ENCODE measurements at places on chromosomes 2 and 18. TPM values are rescaled to one million over a fixed set of nuclear protein-coding genes. Genes with fewer than 3 reads are reported as not detected.

The MOGAT1 gene
- total RNA-seq: 0.25 TPM

The RAX gene
- not detected for total RNA-seq

The ARHGEF33 gene
- total RNA-seq: 0.67 TPM

DNA sequence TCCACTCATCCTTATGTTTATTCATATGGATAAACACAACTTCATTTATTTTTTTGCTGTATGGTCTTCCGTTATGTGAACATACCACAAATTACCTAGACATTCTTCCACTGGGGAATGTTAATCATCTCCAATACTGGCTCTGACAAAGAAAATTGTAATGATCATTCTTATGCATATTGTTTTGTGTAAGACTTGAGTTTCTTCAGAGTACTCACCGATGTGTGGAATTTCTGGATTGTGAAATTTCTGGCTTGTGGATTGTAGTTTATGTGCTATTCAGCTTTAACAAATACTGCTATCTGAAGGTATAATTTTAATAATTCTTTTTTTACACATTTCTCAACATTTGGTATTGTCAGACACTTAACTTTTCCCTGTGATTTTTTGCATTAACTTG, 212.2 kb upstream of the THUMPD2 start:
- DNase-seq: no peak

GRCh38 chr2:47249157-47249900, 94.2 kb upstream of the STPG4 start:
- DNase-seq: no peak

GRCh38 chr2:184596819-184597411, 1.4 kb upstream of the ZNF804A start:
- DNase-seq: no peak

Measured in left colon (tissue), 2 donors.